Adrenal gland (tissue), 19 donors: ENCODE measurements at places on chromosomes 1 and 21. TPM values are rescaled to one million over a fixed set of nuclear protein-coding genes. Genes with fewer than 3 reads are reported as not detected.
A peak's percentile ranks its signal among the peaks of the same experiment; 100 is the strongest.

TDRD5 gene
- 0.74 TPM for total RNA-seq

FLG gene
- total RNA-seq, result not detected

HSF2BP gene
- not detected for total RNA-seq

FCER1G gene
- 105 TPM for total RNA-seq

IFNLR1 gene
- 2.0 TPM for total RNA-seq

RORC gene
- total RNA-seq, result 0.06 TPM

VCAM1 gene
- 88.2 TPM for total RNA-seq

FUBP1 gene
- total RNA-seq, result 169 TPM

ARMH1 gene
- total RNA-seq, result 4.6 TPM

GRCh38 chr1:225677350-225678124, 24.6 kb upstream of the ENAH start:
- H3K27me3 ChIP-seq, result no peaks in the 10 kb centered on the region
- H3K27ac ChIP-seq, result no peak overlapping the region
- H3K4me3 ChIP-seq, result no peak overlapping the region
- no peak for DNase-seq
- no peaks in the 10 kb centered on the region for H3K36me3 ChIP-seq
- H3K4me1 ChIP-seq, result no peaks in the 10 kb centered on the region

DNA sequence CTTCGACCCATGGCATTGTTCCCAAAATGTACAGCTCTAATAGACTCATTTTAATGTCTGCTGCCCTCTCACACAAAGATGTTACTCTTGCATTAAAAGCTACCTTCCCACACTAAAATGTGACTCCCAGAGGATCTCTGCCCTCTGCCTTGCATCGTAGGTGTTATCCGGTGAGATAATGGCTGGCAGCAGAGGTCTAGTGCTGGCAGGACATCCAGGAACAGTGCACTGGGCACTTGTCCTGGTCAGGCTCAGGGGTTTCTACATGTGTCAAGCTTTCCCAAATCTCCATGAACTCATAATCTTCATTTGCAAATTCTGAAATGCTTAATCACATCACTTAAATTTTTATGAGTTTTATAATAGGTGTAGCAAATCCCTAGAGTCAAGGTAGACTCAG, 310.6 kb downstream of the LRRIQ3 start:
- no peak overlapping the region for H3K27ac ChIP-seq
- no peaks in the 10 kb centered on the region for H3K27me3 ChIP-seq
- DNase-seq, result no peak
- no peaks in the 10 kb centered on the region for H3K36me3 ChIP-seq

DNA sequence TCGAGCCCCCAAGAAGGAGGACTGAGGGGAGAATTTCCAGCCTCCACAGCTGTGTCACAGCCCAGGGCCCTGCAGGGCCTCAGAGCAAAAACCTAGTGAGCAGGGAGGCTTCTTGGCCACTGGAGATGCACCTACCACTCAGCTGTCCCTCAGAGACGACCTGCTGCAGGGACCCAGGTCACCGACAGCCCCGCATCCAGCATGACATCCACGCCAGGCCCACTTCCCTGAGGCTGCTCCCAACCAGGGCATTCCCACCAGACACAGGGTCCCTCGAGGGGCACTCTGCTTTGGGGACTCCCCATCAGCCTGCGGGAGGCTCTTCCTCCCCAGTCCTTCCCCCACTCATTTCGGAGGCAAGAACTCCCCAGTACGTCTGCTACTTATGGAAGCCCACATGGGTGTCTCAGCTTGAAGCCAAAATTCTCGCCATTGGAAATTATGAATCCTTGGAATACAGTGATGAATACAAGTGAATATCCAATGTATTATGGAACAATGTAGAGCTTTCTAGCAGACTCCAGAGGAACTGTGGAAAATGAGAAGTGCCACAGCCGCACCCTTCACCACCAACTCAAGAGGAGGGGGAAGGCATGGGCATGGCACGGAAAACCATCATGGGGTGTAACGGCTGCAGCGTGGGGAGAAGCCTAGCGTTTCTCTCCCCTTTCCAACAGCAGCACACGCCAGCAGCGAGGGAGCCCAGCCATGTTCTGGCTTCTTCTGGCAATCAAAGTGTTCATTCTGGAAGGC, 6.9 kb downstream of the TFF3 start:
- H3K27ac ChIP-seq, result no peak overlapping the region
- H3K27me3 ChIP-seq, result peaks cover 6% of the 10 kb centered on the region
- no peak overlapping the region for H3K4me3 ChIP-seq

DNA sequence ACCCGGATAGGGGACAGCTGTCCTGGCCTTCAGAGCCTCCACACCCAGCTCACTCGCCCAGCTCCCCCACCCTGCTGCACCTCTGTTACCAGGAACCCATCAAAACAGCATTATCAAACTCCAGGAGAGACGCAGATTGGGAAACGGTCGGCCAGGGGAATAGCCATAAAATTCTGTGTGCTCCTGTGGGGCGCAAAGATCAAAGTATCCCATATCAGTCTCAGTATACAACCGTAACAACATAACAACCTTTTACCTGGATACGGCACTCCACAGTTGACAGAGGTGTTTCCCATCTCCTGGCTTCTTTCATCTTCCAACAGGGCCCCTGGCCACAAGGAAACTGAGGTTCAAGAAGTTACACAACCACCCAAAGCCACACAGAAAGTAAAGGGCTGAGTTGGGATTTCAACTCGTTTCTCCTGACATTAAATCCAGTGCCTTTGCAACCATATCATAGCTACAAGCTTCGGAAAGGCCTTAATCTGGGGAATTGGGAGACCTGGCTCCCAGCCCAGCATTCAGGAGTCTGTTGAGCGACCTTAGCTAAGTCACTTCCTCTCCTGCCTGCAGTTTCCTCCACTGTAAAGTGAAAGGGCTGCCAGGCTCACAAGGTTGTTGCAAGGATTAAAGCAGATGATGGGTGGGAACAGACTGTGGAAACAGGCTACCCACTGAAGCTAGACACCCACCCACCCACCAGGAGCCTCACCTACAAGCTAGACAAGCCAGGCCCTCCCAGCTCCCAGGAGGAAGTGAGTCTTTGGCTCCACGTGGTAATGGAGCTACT, 8.1 kb upstream of the EPHB2 start:
- no peaks in the 10 kb centered on the region for H3K36me3 ChIP-seq
- no peak overlapping the region for H3K27ac ChIP-seq
- H3K4me3 ChIP-seq, result no peak overlapping the region
- H3K4me1 ChIP-seq, result no peaks in the 10 kb centered on the region

DNA sequence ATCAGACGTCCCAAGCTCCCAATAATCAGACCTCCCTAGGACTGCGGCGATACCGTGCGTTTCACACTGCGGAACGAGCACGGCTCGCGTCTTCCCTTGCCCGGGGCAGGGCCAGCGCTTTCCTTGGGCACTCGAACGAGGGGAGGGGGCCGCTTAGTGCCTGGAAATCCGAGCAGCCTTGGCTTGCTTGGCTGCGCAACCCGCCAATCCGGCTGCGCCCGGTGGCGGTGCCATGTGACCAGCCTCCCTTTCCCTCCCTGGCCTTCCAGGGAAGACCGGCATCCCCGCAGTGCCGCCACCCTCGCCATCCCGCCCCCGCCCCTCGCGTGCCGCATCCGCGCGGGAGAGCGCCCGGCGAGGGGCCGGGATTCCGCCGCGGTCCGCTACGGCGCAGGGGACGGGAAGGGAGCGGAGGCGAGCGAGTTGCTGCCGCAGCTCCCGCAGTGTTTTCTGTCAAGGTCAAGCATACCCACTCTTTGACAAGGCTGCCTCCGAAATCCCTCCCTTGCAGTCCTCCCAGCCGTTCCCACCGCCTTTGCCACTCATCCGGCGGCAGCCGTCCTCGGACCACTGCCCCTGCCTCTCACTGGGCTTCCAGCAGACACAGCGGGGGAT, 8.3 kb upstream of the RNF19B start:
- no peak overlapping the region for H3K4me3 ChIP-seq
- DNase-seq, result peak; percentile 70
- H3K27ac ChIP-seq, result peak overlapping the region; percentile 41
- H3K4me1 ChIP-seq, result no peaks in the 10 kb centered on the region

GRCh38 chr1:43545695-43546387, 15.2 kb downstream of the PTPRF start:
- no peak overlapping the region for H3K4me3 ChIP-seq
- peak; percentile 84 for DNase-seq
- no peaks in the 10 kb centered on the region for H3K27me3 ChIP-seq
- H3K4me1 ChIP-seq, result peaks cover 5% of the 10 kb centered on the region
- no peak overlapping the region for H3K27ac ChIP-seq

- no peak overlapping the region for H3K4me3 ChIP-seq
- H3K4me1 ChIP-seq, result peaks cover 61% of the 10 kb centered on the region
- H3K27me3 ChIP-seq, result no peaks in the 10 kb centered on the region
- no peak overlapping the region for H3K27ac ChIP-seq
Observed at GRCh38 chr1:70210820-70211219, 5.4 kb upstream of the LRRC40 start.

- DNase-seq, result no peak
- H3K27me3 ChIP-seq, result no peaks in the 10 kb centered on the region
- no peak overlapping the region for H3K4me3 ChIP-seq
- H3K4me1 ChIP-seq, result no peaks in the 10 kb centered on the region
- H3K27ac ChIP-seq, result no peak overlapping the region
Observed at GRCh38 chr1:214419650-214420049, 131.8 kb downstream of the PTPN14 start.

DNA sequence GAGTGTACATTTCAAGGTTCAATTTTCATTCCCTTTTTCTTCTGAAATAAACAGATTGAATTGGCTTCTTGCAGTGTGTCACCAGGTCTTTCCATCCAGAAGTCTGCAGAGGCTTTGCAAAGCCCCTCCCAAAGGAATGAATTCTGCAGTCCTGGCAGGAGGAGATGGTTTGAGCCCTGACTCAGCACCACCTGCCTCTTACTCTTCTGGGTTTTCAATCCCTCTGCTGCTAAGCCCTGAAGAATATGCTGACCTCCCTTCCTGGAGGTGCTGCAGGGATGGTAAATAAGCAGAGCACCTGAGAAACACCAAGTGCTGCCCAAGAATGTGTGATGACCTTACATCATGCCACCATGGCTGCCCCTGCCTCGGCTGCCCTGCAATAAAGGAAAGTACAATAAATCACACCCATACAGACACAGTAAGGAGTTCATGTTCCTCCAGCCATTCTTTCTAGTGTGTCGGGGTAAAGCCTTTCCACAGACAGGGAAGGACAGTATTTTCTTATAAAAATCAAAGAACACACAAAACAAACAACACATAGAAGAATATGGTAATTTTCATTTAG, 209.2 kb downstream of the ZNF326 start:
- no peak for DNase-seq
- no peak overlapping the region for H3K27ac ChIP-seq
- H3K4me3 ChIP-seq, result no peak overlapping the region
- peaks cover 4% of the 10 kb centered on the region for H3K27me3 ChIP-seq
- no peaks in the 10 kb centered on the region for H3K4me1 ChIP-seq

DNA sequence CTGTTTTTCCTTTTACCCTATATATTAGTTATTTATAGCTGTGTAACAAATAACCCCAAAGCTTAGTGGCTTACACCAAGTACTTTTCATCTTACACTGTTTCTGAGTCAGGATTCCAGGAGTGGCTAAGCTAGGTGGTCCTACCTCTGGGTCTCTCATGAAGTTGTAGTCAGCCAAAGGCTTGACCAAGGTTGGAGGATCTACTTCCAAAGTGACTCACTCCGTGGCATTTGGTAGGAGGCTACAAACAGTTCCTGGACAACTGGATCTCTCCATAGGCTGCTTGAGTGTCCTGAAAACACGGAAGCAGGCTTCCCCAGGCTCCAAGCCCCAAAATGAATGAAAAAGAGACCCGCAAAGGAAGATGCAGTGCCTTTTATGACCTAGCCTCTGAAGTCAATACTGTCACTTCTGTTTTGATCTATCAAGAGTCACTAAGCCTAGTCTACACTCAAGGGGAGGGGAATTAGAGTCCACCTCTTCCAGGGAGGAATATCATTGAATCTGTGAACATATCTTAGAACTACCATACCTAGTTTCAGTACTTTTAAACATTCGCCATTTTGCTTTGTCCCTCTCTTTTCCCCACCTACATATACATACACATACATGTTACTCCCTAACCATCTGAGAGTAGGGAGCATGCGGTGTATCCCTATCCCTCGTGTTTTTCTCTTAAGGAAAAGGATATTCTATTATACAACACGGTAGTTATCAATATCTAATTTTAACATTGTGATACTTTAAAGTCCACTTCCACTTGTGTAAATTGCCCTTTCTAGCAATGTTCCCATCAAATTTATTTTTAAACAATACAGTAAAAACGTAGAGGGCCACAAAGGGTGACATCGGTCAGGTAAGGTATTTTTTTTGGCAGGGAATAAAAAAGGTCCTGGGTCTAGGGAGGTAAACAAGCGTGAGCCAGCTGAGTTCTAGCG, 67.2 kb downstream of the SLC35A3 start:
- peak overlapping the region; percentile 91 for H3K4me3 ChIP-seq
- H3K4me1 ChIP-seq, result peaks cover 38% of the 10 kb centered on the region
- no peak overlapping the region for H3K27ac ChIP-seq

- H3K36me3 ChIP-seq, result no peaks in the 10 kb centered on the region
- no peak overlapping the region for H3K4me3 ChIP-seq
- no peak overlapping the region for H3K27ac ChIP-seq
- DNase-seq, result no peak
Observed at GRCh38 chr1:33792651-33793050, 71.2 kb upstream of the HMGB4 start.

- no peak overlapping the region for H3K4me3 ChIP-seq
- no peaks in the 10 kb centered on the region for H3K4me1 ChIP-seq
- no peak overlapping the region for H3K27ac ChIP-seq
- DNase-seq, result no peak
Observed at GRCh38 chr1:113205980-113206766, 133.2 kb downstream of the LRIG2 start.

GRCh38 chr1:157141212-157141855, 3.1 kb upstream of the ETV3 start:
- no peak for DNase-seq
- H3K4me1 ChIP-seq, result peaks cover 15% of the 10 kb centered on the region
- no peaks in the 10 kb centered on the region for H3K36me3 ChIP-seq
- H3K27ac ChIP-seq, result no peak overlapping the region

DNA sequence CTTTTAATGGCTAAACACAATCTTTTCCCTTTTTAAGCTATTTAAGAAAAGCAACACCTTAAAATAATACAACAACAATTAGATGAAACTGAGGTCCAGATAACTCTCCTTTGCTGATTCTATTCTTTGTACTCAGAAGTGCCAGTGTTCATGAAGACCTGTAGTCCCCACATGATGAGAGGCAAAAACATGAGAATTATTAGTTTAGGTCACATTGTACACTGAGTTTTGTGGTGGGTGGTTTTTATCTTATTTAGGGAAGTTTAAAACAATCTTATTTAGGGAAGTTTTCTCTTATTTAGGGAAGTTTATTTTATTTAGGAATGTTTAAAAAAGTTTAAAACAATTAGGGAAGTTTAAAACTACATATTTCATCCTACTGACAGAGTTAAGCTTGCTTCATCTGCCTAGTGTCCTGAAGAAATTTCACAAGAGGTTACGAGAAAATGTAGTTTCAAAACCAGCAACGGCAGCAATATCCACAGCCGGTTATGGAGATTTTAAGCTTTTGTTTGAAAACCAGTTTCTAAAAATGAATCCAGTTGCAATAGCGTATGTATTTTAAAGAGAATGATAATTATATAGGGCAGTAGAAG, 7.8 kb upstream of the OR14I1 start:
- H3K36me3 ChIP-seq, result no peaks in the 10 kb centered on the region
- no peak overlapping the region for H3K27ac ChIP-seq
- no peaks in the 10 kb centered on the region for H3K4me1 ChIP-seq
- H3K27me3 ChIP-seq, result no peaks in the 10 kb centered on the region
